ENCODE measurements at places on chromosomes 4 and X.
A peak's percentile ranks its signal among the peaks of the same experiment; 100 is the strongest.

- DNase-seq: no peak
These were observed 36.7 kb downstream of the SLC9A6 start for GRCh38 chrX:136021903-136022302.

DNA sequence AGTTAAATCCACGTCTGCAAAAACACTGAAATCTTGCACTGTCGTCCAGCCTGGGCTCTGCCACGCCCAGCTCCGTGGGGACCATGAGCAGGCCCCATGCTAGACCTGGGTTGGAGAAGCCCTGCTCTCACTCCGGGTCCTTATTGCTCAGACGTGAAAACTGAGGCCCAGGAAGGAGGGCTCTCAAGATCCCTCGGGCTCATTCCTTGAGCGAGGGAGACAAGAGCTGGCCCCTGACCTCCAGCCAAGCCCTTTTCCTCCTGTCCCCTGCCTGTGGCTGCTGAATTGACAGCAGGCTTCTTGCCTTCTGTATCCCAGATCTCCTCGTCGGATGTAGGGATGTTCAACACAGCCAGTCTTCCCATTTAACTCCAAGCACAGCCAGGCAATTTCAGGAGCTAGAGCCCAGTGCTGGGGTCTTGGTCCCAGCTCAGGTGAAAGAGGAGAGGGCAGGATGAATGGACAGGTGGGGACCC lies 109.5 kb downstream of the CPZ start:
- DNase-seq: no peak

DNA sequence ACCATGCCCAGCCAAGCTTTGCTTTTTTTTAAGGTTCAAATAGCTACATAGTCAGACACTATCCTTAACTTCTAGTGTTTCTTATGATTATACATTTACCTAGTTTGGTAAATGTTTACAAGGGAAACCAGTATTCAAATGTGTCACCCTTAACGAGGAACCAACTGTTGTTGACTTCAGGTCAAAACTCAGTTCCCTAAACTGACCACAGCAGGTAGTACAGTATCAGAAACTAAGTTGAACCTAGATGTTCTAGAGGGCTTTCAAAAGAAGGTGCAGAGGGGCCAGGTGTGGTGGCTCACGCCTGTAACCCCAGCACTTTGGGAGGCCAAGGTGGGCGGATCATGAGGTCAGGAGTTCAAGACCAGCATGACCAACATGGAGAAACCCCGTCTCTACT lies 11.3 kb downstream of the GPC4 start:
- no peak for DNase-seq

DNA sequence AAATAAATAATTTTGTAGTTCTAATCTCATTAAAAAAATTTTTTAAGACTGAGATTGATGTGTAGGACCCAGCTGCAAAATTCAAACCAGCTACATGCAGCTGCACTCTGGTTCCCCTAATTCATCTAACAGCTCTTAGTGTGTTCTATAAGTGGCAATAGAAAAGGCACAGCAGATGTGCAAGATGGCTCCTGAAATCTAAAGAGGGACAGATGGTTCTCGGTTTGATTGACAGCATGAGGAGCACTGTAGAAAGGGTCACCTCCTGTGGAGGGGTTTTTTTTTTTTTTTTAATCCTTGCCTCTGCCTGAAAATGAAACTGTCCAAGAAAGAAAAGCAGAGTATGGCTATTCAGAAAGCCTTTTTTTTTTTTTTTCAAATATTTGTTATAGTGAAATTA lies 16.9 kb upstream of the OCIAD1 start:
- DNase-seq: no peak

DNA sequence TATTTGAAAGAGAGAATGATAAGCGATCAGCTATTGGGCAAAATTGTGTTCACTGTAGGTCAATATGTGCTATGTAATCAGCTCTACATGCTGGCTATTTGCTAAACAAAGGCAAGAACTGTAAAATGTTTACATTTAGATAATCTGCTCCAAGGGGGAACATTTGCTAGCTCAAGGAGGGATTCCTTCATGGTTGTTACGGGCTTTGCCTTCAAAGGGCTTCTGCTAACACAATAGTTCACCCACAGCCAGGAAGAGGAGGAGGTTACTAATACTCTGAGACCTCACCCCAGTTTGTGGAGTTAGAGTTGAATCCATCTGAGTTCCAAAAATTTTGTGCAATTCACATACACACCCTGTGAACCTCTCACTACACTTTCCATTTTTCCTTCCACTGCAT lies 107.6 kb upstream of the BMP3 start:
- no peak for DNase-seq

DNA sequence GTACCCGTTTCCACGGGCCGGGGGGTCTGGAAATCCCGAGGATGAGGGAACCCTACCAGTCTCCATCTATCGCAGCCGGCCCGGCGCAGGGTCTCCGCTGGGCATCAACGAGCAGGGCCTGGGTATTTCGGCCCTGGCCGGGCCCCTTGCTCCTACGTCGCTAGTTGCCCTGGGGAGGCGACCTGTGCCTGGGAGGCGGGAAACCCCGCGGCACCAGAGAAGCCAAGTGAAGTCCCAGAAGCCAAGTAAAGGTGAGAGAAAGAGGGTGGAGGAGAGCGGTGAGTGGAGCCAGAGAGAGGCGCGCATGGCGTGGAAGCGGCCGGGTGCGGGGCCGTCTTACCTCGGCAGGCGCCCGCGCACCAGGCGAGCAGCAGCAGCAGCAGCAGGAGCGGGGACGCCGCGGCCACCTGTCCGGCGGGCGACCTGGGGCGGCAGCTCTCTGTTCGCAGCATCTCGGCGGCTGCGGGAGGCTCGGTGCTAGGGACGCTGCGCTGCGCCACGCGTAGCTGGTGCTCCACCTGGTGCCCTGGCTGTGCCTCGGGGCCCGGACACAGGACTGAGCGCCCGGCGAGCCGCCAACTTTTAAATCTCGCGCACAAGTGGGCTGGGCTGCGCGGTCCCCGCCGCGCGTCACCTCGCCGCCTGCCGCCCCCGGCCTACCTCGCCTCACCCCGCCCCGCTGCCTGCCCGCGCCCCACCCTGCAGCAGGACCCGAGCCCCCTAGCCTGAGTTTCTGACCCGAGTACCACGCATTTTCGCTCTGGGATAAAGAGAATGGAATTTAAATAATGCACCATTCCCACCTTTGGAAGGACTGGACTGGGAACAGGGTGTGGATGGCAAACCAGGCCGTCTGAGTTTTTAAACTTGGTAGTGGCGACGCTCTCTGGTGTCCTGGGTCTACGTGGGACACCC lies at the start of gene NMU:
TSS of gene NMU (minus strand) at position 558 of the 915 bp plus-strand sequence. CDS start at position 452, 106 bp downstream.
- DNase-seq: peak; percentile 41

- DNase-seq: no peak
These were observed 79.1 kb upstream of the INPP4B start for GRCh38 chr4:142925161-142925560.

DNA sequence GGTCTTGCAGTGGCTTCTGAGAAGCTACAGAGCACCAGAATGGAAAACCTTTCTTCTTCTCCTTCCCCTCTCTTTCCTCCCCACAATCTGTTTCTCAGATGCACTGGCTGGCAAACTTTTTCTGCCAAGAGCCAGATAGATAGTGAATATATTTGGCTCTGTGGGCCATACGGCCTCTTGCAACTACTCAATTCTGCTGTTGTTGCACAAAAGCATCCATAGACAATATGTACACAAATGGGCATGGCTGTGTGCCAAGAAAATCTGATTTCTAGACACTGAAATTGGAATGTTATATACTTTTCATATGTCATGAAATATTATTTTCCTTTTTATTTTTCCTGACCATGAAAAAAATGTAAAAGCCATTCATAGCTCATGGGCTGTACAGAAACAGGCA lies 3.1 kb downstream of the PHEX start:
- no peak for DNase-seq

All from neuronal stem cell (in vitro differentiated cells).